Stimulated activated CD8-positive, alpha-beta memory T cell treated with anti-CD3 and anti-CD28 coated beads, Interleukin-7, amount 100 ng/mL, for 48 hours (primary cell): ENCODE measurements at places on chromosomes 11 and 22.

- no peak for DNase-seq
Observed at GRCh38 chr11:1948389-1948788, 1.3 kb downstream of the MRPL23 start.

DNA sequence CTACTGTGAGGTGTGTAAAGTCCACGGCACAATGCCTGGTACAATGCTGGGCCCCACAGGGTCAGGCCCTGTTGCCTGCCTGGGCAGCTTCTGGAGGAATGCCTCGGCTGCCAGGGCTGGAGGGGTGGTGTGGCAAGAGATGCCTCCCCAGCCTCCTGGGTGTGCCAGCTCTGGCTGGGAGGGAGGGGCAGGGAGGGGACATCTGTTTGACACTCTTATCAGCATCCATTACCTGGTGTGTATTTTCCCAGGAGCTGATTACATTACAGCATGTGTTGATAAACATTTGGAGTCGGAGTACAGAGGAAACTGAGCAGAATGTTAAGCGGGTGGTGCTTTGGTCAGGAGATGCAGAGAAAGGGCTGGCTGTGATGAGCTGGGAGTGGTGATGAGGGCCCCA is 11.0 kb upstream of the NECTIN1 start:
- DNase-seq, result no peak

DNA sequence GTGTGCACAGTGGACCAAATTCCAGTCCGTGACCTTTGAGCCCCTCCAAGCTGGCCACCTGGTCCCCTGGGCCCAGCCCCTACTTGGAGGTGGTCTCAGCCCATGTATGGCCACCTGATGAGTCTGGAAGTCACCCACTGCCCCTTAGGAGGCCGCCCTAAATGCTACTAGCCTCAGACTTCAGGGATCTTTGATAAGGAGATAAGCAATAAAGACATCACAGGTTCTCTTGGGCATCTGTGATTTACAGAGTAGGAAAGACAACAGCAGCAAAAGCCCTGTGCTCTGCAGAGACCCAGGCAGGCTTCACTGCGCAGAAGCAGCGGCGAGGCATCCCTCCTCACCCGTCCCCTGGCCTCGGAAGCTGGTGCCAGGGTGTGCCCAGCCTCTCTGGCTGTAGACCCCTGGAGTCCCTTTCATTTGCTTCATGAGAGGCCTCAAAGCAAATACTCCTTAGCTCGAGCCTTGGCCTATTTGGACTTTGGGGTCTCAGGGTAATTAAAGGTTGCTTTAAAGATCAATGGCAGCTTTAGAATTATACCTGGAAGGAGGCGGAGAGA is 360.1 kb downstream of the TBC1D22A start:
- DNase-seq, result no peak

DNA sequence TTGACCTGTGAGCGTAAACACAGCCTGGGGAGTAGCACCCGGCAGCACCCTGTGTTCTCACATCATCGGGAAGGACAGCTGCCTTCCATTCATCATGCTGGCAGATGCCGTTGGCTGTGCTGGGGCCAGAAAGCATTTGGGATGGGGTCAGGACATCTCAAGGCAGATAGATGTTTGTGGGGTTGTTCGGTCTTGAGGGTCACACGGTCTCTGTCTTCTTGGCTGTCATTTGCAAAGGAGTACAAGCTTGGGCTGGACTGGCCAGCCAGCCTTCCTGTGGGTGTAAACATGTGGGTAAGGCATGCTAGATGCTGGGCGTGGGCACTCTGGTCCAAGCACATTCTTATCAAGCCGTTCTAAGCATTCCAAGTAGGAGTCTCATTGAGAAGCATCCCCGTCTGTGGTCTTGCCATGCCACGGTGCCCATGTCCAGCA is 81.4 kb downstream of the TBC1D22A start:
- DNase-seq, result no peak

GRCh38 chr22:22141771-22142591 is 102.6 kb upstream of the VPREB1 start:
- DNase-seq, result no peak
